ENCODE measurements at places on chromosomes 7 and 10.

DNA sequence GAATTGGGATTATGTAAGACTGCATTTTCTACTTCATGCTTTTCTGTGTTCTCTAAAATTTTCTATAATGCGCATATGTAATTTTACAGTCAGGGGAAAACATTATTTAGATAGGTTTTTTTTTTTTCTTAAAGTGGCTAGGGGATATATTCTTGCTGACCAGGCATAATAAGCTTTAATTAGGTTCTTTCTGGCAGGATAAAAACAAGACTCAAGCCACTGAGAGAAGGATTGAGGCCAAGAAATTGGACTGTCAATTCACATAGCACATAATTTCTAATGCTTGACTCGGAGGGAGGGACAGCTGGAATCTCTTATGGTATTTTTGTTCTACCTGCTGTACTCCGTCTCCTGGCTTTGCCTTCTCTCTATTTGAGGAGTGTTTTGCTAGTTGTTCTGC, 119.8 kb upstream of the NPVF start:
- DNase-seq, result no peak

GRCh38 chr7:133794479-133794878, 332.7 kb upstream of the LRGUK start:
- no peak for DNase-seq

DNA sequence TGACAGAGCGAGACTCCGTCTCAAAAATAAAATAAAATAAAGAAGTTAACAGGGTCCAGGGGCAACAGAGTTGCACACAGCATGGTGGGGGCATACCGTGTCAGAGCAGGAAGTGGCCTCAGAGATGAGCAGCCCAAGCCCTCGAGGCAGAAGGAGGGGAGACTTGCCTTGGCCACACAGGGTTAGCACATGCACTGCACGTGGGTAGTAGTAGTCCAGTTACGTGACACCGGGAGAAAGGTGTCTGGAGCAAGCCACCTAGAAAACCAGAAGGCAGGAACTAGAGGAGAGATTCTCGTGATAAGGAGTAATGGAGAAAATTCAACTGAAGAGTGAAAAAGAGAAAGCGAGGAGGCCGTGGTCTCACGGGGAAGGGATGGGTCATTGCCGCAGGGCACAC, 9.8 kb upstream of the DENND2A start:
- DNase-seq, result no peak

DNA sequence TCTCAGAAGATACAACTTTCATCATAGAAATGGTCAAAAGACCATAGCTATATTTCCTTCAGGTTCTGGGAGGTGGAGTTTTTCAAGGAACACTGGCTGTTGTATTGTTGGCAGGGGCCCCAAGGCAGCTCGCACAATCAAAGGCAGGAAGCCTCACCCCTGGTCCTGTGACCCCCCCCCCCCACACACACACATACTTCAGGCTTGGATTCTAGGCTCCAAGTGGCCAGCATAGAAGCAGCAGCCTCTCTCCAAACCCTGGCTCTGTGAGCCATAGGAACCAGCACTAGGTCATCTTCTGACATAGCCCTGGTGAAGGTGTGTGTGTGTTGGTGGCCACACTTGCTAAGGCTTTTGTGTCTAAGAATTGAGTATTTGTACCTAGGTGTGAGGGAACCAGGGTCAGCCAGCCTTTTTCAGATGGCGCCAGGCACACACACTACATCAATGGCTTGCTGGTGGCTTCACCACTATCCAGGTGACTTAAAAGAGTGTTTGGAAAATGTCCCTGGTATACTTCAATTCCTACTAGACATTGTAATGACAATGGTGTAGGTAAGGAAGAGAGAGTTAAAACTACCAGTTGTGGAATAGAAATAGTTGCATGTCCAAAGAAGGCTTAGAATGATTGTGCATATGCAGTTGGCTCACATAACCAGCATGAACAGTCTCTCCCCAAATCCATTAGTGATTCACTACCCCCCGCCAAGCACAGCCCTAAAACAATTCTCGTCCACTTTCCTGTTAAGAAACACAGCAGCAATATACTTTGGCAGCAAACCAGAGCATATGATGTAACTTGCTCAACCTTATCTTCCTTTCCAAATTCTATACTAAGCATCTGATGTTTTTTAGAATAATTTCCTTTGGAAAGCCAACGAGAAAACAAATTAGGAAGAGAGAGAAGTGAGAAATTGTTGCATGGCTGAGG, 91.3 kb downstream of the AVL9 start:
- peak; percentile 85 for DNase-seq

DNA sequence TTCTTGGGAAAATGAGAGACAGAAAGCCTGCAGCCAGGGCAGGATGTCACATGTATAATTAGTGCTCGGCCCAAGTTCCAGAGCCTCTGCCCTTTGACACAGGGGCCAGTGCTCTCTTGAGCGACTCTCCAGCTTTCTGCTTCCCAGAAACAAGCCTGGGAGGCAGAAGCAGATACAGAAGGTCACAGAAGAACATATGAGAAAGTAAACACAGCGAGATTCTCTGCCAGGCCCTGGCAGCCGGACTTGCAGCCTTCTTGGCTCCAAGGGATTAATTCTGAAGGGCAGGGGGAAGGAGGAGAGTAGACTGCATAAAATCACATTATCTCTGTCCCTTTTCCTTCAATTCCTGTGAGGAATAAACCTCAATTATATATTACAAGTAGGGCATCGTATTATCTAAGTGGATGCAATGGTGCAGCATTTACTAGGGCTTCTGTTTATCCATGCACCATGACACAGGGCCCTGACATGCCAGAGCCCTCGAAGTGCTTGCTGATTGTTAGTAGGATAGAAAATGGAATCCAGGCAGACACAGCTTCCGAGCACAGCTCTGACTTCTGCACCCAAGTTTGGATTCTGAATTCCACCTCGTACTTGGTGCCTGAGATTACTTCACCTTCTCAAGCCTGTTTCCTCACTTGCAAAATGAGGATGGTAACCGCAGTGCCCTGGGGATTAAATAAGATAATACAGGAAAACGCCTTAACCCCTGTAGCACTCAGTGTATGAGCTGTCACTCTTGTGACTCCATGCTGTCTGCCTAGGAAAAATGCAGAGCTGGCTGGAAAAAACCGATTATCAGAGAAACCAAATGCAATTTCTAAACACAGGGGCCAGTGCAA, 536.5 kb downstream of the TNS3 start:
- DNase-seq, result no peak

DNA sequence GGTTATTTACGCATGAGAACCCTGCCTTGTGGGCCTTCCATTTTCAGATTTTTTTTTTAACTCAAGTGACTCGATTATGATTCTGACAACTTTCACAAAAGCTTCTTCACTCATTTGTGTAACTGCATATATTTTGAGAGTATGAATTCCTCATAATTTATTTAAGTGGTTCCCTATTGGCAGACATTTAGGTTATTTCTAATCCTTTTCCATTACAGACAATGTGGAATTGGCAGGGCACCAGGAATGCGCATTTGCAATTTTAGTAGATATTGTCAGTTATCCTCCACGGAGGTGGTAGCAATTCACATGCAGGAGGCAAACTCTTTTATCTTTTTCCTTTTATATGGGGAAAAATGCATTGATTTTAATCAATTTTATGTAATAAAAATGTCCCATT, 2.5 kb downstream of the TMEM176B start:
- DNase-seq, result no peak

DNA sequence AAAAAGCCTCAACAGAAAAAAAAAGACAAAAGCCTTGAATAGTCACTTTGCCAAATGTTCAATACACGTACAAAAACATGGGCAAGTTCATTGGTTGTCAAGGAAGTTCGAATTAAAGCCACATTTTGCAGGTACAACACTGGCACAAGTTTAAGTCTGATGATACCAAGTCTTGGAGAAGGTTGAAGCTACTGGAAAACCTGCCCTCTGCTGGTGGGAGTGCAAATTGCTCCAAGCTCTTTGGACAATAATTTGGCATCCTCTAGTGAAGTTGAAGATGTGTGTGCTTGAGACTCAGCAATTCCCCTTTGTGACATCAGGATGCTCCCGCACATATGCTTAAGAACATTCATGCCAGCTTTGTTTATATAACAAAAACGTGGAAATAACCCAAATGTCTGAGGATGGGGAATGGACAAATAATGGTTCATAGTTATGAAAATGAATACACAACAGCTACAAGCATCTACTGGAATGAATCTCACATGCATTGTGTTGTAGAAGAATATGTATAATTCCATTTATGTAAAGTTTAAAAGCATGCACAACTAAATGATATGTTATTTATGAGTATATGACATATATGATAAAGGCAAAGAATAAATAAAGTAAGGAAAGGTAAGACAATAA, 120.0 kb upstream of the PLPP4 start:
- peak; percentile 27 for DNase-seq

- no peak for DNase-seq
These were observed 32.1 kb upstream of the RHEB start for GRCh38 chr7:151551820-151552219.

DNA sequence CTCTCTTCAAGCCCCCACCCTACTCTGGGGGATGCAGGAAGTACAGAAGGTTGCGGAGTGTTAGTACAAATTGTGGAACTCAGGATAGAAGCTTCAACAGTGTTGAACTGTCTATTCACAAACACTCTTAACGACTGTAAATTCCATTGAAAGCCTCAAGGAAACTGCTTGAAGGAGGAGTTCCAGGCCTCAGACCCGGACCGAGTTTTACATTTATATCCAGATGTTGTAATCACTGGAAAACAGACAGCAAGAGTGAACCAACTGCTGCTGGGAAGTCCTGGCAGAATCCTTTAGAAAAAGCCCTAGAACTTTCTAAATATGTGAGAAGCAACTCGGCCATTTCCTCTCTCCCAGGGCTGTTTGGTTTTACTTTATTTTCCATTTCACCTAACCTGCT, 84.1 kb upstream of the LRRC18 start:
- no peak for DNase-seq

- no peak for DNase-seq
These were observed 101.2 kb upstream of the EFCAB10 start for GRCh38 chr7:105682341-105683060.

GRCh38 chr7:42852531-42852930, 59.3 kb downstream of the C7orf25 start:
- DNase-seq, result no peak

GRCh38 chr7:69115788-69116187, 482.5 kb upstream of the AUTS2 start:
- DNase-seq, result no peak

DNA sequence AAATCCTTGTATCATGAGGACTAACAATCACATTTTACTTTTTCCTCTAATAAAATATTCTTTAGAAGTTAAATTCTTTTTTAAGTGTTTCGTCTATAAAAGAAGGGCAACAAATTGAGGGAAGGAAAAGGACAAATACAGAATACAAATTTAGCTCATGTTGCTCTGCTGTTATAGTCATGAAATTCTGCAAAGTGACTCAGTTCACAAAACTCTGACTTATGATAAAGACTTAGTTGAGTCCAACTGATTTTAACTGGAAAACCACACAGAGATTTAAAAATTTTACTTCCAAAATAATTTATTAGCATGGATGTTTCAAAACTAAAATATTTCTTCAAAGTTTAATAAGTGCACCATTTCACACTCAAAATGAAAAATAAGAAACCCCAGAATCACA, 75.0 kb upstream of the GPR22 start:
- DNase-seq, result no peak

- no peak for DNase-seq
These were observed 283.2 kb upstream of the CELF2 start for GRCh38 chr10:10734356-10735064.

DNA sequence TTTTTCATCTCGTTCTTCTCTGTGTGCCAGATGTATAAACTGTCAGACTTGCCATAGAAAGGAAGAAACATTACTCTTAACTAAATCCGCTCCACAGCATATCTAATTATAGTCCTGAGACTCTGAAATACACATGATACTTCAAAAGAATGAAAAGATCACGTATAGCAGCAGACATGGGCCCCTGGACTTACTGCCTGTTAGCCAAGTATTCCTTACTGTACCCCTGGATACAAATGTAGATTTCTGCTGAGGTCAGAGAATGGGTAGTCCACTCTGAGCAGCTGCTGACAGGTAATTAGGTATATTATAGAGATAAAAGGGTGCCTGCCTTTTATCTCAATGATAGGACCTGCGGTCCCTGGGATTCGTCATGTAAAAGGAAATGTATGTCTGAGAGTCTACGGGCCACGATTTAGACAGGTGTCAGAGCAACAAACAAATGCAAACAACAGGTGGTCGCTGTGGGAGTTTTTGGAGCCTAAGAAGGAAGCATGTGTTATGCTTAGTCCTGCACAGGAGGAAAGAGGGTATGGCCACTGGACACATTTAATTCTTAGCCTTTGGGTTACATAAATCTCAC, 69.4 kb downstream of the VOPP1 start:
- DNase-seq, result no peak

GRCh38 chr10:58554316-58554715, 41.6 kb downstream of the BICC1 start:
- DNase-seq, result no peak

- DNase-seq, result no peak
These were observed 69.8 kb upstream of the AGR3 start for GRCh38 chr7:16951483-16952080.

- no peak for DNase-seq
These were observed 29.4 kb downstream of the WDR86 start for GRCh38 chr7:151380199-151381097.

DNA sequence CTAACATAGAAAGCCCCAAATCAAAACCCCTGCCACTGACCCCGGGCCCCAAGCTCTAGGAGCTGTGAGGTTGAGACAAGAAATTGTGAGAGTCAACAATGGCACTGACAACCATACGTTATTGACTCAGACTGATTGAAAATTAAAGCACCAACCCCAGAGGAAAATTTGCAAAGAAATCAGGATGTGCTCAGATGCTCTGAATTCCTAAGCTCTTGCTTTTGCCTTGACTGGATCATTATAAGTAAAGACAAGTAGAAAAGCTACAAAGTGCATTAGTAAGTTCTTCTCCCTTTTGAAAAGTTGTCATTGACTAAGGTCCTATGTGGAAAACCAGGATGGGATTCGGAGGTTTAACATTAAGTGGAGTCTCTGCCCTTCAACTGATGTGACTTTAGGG, 130.2 kb downstream of the SAMD9 start:
- DNase-seq, result no peak

- DNase-seq, result no peak
These were observed 52.3 kb upstream of the KIAA1217 start for GRCh38 chr10:24156686-24157085.

DNA sequence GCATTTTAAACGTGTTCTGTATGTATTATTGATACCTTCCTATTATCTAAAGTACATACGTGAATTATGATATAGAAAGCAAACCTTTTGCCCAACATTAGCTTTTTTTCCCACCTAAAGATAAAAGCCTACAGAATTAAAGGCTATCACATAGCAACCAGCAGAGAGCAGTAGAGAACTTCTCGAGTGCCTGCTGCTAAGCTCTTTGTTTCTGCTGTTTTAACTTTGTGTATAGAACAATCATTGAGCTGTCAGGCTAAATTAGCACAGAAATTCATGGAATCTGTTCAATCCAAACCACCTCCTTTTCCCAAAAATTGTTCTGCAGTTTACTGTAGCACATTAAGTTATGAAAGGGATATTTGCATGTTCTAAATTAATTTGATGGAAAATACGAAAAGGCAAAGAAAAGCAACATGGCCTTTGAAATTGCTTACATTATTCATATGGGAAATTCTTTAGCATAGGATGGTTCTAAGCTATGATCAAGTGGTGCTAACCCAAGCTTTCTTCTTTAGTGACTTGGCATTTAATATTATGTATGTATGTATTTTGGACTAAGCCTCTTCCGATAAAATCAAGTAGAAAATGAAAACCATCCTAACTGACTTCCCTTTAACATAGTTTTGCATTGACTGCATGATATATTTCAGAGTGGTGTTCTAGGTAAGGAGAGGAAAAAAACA, 1288.5 kb downstream of the GATA3 start:
- no peak for DNase-seq

GRCh38 chr10:82867056-82867455, 992.1 kb downstream of the NRG3 start:
- DNase-seq, result no peak

- no peak for DNase-seq
These were observed 6.2 kb downstream of the SNX13 start for GRCh38 chr7:17934094-17934493.
